ENCODE measurements at places on chromosomes 5 and 9. TPM values are rescaled to one million over a fixed set of nuclear protein-coding genes. Genes with fewer than 3 reads are reported as not detected.

Gene FPGS
- polyA plus RNA-seq, result 44.7 TPM

Gene ZNF618
- polyA plus RNA-seq, result 47.0 TPM

Gene C5orf46
- not detected for polyA plus RNA-seq

Gene RGS7BP
- 5.5 TPM for polyA plus RNA-seq

Gene GGTA1
- polyA plus RNA-seq, result 5.4 TPM

Gene SLC12A2
- 41.8 TPM for polyA plus RNA-seq

Gene IL5
- not detected for polyA plus RNA-seq

Gene SLC1A3
- polyA plus RNA-seq, result 1.3 TPM

Gene SLC44A1
- polyA plus RNA-seq, result 47.1 TPM

Gene ALDH1A1
- 271 TPM for polyA plus RNA-seq

Gene SQSTM1
- 129 TPM for polyA plus RNA-seq

Gene CLIC3
- 0.75 TPM for polyA plus RNA-seq

Gene TTC23L
- 4.0 TPM for polyA plus RNA-seq

Gene TMEM215
- polyA plus RNA-seq, result 0.24 TPM

Measured in renal cortex interstitium (tissue), 15 donors.